ENCODE measurements at places on chromosomes 12 and 14.

GRCh38 chr12:28497889-28498411 is 307.7 kb downstream of the CCDC91 start:
- DNase-seq = no peak

GRCh38 chr12:92624236-92624635 is 78.6 kb upstream of the PLEKHG7 start:
- no peak for DNase-seq

- no peak for DNase-seq
Observed at GRCh38 chr12:103745962-103746361, 95.1 kb downstream of the NT5DC3 start.

GRCh38 chr14:97916669-97917568 is 1119.7 kb downstream of the VRK1 start:
- DNase-seq = no peak

- no peak for DNase-seq
Observed at GRCh38 chr12:57535764-57536596, 11.0 kb downstream of the DCTN2 start.

DNA sequence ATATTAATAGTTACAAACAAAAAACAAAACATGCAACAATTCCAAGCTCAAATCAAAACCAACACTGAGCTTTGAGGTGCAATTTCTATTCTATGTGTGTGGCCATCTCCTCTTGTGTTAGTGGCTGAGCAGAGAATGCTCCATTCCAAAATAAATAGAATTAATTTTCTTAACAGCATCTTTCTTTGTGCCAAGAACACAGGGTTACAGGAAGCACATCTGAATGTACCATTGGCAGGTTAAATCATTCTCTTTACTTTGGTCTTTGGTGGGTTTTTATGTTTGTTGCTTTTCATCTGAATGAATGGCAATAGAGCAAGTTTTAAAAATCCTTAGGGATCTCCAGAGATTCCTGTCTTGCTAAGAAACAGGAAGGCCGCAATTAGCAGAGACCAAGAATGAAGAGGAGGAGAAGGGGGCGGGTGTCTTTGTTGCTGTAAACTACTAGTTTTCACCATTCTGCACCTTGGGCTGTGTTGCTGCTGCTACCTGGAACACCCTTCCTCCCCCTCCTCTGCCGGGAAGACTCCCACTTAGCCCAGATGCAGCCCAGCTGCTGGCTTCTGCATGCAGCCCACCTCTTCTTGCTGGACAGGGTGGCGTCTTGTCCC is 165.0 kb downstream of the RGS6 start:
- DNase-seq = no peak

DNA sequence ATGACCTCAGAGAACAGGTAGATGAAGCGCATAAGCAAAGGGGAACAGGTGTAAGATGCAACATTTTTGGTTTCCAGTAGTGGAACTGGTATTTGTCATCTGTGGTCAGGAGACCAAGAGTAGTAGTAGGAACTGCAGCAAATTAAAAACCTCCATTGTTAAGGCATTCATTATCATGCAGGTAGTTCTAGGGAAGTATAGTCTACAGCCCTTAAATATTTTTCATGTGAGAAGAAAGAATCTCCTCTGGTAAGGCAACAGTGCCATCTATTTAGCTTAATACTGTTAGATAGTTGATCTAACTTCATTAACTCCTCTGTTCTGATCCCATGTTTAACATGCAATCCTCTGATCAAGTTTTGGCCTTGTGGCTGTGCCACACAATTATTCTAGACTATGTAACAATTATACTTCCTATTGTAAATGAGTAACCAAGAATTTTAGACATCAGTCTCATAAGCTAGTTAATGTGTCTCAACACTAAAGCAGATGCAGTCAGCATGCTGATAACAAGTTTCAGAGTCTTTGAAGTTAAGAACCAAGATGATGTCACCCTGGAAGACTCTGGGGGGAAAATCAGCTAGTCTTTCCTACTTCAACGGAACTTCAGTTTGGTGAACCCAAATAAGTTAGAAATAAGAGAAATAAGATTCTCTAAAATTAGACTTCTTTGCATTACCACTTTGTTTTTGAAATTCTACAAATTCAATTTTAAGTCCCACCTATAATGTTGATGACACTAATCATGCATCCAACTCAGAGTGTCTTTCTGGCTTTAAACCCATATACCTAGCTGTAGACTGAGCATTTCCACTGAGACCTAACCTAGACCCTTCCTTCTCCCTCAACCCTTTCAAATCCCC is 70.9 kb downstream of the STXBP6 start:
- no peak for DNase-seq

DNA sequence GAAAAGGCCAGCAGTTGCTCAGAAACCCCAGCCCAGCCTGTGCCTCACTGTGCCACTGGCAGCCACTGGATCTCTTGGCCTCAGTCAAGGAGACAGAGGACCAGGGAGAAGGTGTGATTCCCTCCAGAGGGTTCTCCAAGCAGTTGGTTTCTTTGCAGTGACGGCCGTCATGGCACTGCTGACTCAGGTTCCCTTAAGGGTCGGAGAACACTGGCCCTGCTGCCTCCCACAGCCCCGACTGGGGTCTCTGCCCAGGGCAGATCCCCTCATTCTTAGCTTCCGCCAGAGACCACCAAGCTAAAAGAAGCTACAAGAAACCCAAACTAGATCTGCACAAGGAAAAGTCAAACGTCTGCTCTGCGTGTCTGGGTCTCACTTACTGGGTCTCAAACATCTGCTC is 16.4 kb downstream of the TSPAN11 start:
- no peak for DNase-seq

DNA sequence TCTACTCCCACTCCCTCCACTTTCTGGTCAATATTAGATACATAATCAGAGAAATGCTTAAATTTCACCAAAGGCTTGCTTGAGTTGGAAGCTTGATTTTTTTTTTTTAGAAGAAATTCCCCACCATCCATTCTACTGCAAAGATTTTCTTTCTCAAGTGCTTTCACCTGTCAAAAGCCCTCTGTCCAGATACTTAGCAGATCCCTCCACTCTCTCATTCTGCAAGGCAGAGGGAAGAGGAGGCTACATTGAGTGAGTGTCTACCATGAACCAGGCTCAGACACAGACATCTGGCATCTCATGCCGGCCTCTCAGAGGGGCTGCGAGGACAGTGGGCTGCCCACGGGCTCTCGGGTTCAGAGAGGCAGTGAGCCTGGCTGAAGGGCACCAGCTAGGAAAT is 127.6 kb upstream of the GSC start:
- no peak for DNase-seq

DNA sequence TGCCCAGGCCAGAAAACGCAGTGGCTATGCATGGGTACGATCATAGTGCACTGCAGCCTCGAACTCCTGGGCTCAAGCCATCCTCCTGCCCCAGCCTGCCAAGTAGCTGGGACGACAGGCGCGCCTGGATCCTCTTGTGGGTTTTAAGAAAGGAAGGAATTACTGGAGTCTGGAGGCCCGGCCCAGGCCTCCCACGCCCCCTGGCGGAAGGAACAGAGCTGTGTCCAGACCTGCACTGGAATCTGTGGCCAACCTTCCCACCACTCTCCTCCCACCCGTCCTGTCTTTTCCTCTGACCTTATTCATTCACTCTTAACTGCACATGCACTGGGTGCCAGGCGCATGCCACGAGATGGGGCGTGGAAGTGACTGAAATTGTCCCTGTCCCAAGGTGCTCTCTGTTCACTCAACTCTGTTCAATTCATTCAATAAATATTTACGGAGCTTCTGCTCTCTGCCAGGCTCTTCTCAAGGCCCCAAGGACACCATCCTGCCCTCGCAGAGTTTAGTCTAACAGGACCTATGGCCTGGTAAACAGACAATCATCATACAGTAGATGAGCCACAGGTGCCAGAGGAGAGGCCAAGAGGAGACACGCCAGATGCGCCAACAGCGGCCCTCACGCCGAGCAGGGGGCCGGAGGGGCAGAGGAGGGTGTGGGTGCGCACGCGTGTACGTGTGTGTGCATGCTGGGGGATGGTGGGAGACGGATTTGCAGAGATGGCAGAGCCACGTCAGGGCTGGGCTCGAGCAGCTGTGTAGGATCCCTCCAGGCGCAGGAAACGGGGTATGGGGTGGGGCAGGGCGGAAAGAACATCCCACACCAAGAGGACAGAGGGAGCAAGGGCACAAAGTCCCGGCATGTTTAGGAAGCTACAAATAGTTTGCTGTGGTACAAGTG is 13.7 kb upstream of the TMEM106C start:
- DNase-seq = peak; percentile 4

DNA sequence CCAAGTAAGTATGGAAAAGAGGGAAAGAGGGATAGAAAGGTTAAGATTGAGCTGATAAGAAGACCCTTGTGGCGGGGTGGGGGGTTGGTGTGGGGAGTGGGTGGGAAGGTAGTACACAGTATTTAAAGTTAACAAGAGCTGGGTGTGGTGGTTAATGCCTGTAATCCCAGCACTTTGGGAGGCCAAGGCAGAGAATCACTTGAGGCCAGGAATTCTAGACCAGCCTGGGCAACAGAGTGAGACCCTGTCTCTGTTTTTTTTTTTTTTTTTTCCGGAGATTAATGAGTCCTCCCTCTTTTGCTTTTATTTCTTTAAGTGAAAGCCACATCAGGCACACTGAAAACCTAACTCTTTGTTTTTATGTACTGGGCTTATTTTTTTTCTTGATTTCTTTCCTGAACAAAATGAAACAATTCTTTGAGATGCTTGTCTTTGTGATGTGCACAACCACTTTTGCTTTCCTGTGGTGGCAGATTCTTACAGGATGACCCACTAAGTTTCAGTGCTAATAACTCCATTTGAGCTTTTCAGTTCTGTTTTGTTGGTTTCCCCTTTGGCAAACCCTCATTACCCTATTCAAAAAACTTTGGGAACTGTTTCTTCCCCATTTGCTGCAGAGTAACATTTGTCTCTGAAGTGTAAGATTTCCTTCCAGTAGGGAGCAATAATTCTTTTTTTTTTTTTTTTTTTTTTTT is 54.8 kb downstream of the WNK1 start:
- DNase-seq = no peak

GRCh38 chr12:91490667-91491311 is 308.2 kb upstream of the DCN start:
- no peak for DNase-seq

- no peak for DNase-seq
Observed at GRCh38 chr12:111238075-111238734, 130.7 kb downstream of the PHETA1 start.

- no peak for DNase-seq
Observed at GRCh38 chr12:71896205-71896882, 42.3 kb upstream of the TPH2 start.

GRCh38 chr12:69102856-69103255 is 136.5 kb upstream of the CPSF6 start:
- no peak for DNase-seq

Data from anterior cingulate cortex (tissue), 58 donors.